ENCODE measurements at places on chromosomes 6 and 20.
A peak's percentile ranks its signal among the peaks of the same experiment; 100 is the strongest.

GRCh38 chr6:26415791-26416190 lies 13.7 kb downstream of the BTN3A1 start:
- DNase-seq: no peak

DNA sequence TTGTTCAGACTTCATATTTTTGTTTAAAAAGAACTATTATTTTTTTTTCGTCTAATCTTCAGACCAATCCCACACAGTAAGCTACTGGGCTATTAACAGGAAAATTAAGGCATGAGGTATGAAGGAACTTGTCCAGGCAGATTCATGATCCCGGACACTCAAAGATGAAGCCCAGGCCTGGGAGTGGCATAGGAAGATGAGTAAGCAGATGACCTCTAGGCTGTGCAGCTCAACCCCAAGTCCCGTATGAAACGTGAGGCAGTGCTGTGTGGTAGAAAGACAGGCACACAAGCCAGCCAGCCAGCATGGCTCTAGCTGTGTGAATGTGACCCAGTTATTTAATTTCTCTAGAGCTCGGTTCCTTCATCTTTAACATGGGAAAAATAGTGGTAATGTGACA lies 231.9 kb downstream of the CLIC5 start:
- no peak for DNase-seq

- DNase-seq: no peak
Measured at GRCh38 chr6:26156850-26157250, 69.6 kb downstream of the HFE start.

- DNase-seq: no peak
Measured at GRCh38 chr20:15296422-15296821, 959.0 kb upstream of the FLRT3 start.

DNA sequence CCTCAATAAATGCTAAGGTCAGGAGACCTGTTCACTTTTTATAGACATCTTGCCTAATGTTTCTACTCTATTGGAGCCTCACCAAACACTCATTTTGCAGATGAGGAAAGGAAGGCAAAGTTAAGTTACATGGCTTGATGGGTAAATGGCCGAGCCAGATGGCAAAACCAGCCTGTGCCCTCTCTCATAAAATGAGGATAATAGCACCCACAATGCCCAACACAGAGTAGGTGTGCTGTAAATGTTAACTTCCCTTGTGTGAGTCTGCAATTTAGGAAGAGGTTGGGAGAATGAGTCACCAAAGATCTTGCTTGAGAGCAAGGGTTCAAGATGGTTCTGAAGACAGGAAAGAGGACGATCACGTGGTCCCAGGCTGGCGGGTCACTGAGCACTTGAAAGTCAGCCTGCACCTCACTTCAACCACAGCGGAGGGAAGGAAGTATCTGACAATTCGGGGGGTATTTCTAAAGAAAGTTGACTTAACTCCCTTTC lies 3.3 kb downstream of the KCNK5 start:
- DNase-seq: no peak

DNA sequence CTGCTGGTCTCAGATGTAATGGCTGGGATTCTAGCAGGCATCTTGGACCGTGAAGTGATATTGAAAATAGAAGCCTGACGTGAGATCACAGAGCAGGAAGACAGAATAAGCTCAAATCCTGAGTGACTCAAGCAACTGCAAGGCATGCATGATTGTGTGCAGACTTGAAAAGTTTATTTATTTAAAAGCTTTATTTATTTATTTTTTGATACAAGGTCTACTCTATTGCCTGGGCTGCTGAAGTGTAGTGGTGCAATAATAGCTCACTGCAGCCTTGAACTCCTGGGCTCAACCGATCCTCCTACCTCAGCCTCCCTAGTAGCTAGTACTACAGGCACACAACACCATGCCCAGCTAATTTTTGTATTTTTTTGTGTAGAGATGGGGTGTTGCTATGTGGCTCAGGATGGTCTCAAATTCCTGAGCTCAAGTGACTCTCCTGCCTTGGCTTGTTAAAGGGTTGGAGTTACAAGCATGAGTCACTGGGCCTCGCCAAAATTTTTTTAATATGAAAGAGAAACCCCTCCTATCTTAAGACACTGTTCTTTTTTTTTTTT lies 40.1 kb upstream of the RNF144B start:
- DNase-seq: peak; percentile 60

GRCh38 chr20:2116170-2116940 lies 14.7 kb downstream of the STK35 start:
- DNase-seq: no peak

GRCh38 chr6:136312975-136313374 lies 23.3 kb upstream of the BCLAF1 start:
- no peak for DNase-seq

GRCh38 chr20:4767084-4767483 lies 45.4 kb downstream of the PRND start:
- DNase-seq: no peak

- no peak for DNase-seq
Measured at GRCh38 chr6:19613678-19614077, 223.5 kb upstream of the ID4 start.

- no peak for DNase-seq
Measured at GRCh38 chr6:105781248-105781647, 304.9 kb upstream of the PRDM1 start.

GRCh38 chr6:15426395-15426794 lies 180.5 kb downstream of the JARID2 start:
- no peak for DNase-seq

DNA sequence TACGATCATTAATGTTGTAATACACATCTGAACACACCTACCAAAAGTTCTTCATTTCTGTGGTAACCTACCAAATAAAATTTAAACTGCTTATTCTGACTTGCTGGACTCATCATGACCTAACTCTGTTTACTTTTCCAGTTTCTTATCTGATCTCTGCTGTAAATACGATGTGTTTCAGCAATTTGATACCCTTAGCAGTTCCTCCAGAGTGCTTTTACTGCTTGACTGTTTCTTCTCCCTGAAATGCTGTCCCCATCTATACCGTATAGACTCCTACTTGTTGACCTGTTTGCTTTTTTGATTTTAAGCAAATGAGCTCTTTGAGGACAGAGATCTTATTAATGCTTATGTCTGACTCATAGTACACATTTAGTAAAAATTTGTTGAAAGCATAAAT lies 119.5 kb downstream of the SCAF8 start:
- DNase-seq: no peak

GRCh38 chr6:24145690-24146131 lies 19.7 kb downstream of the NRSN1 start:
- DNase-seq: no peak

DNA sequence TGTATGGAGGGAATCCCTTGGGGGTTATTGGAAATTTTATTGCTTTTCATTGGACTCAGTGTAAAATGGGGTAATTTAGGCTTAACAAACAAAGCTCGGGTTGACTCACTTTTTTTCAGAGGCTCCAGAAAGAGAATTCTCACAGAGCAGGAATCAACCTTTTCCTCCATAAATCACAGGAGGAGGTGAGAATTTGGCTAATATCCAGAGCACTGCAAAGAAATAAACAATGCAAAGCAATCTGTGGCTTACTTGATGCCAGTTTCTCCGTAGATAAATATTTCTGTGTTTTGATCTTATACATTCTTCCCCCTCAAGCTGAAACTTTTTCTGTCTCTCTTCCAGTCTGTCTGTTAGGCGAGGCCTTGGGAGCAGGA lies 176.6 kb downstream of the TSHZ2 start:
- DNase-seq: no peak

GRCh38 chr6:170176136-170176897 lies 114.6 kb downstream of the DLL1 start:
- DNase-seq: no peak

DNA sequence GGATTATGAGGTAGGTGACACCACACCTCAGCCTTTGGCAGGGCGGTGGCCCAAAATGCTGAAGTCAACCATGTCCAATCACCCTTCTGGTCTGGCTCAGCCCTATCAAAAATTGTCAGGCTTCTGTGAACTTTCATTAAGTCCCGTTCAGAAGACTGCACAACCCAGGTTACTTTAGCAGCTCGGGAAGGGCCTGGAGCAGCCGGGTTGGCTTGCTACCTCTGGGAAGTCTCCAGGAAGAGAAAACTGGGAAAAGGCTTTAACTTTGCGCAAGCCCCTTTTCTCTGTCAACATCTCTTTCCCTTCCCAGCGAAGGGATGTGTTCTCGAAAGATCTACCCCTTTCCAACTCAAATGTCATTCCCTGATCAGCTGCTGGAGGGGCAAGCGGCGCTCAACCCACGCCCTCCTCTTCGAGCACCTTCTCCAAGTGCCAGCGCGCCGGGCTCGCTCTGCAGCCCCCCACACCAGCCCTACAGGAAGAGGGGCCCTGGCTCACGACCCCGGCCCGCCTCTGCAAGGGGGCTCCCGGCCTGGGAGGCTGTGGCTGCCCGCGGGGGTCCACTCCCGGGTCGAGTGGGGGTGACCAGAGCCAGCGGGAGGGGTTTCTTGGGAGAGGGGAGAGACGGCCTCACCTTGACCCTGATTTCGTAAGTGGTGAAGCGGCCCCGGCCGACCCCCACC lies 573 bp downstream of the SNX3 start:
- DNase-seq: peak; percentile 41

GRCh38 chr20:16785226-16785625 lies 37.1 kb downstream of the OTOR start:
- DNase-seq: peak; percentile 43

DNA sequence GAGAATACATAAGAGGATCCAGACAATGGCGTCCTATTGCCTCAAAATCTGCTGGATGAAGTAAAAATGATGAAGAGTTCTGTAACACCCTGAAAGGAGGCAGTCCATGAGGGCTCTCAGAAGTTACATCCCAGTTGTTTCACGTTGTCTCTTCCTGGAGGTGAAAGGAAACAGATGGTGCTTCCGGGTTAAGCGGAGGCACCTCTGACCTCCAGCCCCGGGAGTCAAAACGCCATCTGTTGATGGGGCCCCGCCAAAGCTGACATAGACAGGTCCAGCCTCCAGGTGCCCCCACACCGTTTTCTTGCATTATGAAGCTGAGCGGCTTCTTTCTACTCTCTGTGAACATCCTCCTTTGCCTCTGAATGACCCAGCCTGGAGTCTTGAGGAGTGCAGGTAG lies 9.5 kb downstream of the SEMG2 start:
- no peak for DNase-seq

- DNase-seq: peak; percentile 89
Measured at GRCh38 chr20:50837532-50838321, 42.9 kb downstream of the BCAS4 start.

GRCh38 chr6:74937936-74938335 lies 267.9 kb downstream of the COL12A1 start:
- no peak for DNase-seq

- peak; percentile 4 for DNase-seq
Measured at GRCh38 chr6:108946695-108947094, 98.5 kb downstream of the ARMC2 start.
